ENCODE measurements at places on chromosomes 1 and 21.

DNA sequence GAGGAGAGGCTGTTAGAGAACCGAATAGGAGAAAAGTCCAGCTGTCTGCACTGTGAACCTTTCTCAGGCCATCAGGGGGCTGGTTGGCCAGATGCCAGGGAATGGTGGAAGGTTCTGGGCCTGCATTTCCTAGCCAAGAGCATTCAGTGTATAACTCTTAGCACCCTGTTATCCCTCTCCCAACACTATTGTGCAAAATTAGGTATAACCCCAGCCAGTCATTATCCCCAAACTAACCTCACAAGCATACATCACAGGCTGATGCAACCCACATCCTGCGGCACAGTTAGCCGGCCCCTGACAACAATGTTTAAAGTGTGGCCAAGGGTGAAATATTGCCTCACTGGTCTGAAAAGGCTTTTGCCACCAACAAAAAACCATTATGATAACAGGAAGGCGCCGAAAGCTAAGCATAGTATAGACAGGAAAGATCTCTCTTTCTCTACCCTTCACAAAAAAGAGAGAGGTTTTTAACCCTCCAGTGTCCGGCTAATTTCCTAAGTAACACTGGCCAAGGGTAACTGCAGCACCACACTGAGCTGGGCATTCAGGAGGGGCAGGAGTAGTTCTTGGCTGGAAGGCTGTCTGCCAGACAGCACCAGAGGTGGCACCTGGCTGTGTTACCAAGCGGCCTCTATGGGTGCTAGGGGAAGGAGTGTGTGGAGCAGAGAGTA lies 77.3 kb upstream of the BCAR3 start:
- no peak for DNase-seq

DNA sequence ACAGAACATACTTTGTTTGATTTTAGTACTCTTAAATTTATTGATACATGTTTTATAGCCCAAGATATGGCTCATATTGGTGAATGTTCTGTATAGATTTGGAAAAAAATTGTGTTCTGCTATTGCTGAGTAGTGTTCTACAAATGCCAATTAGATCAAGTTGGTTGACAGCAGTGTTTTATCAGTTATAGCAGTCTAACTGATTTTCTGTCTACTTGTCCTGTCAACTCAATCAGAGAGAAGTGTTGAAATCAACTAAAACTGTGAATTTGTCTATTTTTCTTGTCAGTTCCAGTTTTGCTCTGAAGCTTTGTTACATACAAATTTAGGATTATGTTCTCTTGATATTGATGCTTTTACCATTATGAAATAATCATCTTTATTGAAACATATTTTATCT lies 14.7 kb upstream of the MT1HL1 start:
- no peak for DNase-seq

GRCh38 chr1:16134066-16134801 lies 21.6 kb downstream of the EPHA2 start:
- no peak for DNase-seq

GRCh38 chr1:193311226-193311948 lies 125.0 kb upstream of the B3GALT2 start:
- no peak for DNase-seq

DNA sequence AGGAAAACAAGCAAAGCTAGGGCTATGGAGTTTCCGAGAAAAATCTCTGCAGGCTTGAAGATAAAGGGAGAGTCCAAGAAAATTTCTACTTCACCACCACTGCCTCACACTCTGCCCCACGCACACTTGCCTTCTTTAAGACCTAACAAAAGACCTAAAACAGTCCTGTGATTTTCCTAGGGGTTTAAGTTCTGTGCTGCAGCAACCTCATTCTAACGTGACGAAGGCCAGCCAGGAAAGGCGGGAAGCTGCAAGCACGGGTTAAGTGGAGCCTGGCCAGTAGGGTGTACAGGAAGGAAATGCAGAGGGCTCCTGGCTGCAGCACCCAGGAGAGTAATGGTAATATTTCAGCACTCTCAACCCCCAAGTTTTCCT lies 1.5 kb downstream of the SPATA6 start:
- no peak for DNase-seq

- no peak for DNase-seq
These were observed 1.1 kb downstream of the DFFB start for GRCh38 chr1:3858231-3858981.

DNA sequence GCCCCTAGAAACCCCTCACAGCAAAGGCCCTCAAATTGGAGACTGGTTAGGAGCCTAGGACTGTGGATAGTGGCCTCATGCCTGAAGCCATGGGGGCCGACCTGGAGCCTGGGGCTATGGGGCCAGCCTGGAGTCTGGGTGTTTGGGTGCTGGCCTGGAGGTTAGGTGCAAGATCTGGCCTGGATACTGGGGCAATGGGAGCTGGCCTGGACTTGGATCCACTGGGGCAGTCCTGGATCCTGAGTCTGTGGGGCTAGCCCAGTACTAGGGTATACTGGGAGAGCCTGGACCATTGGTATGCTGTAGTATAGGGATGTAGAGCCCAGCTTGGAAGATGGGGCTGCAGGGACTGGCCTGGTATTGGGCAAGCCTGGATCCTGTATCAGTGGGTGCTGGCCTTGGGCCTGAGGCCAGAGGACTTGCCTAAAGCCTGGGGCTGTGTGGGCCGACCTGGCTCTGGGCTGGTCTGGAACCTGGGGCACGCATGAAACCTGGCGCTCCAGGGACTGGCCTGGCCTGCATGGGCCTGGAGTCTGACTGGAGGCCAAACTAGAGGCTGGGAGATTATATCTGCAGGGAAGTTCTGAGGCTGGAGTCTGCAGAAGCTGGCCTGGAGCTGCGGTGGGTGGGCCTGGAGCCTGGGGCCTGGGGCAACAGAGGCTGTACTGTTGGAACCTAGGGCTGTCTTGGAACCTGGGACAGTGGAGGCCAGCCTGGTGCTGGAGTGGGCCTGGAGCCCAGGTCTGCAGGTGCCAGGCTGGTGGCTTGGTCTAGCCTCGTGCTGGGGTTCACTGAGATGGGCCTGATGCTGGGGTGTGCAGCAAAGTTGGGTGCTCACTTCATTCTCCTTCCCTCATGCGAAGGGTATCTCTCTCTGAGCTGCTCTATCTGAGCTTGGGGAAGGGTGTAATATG lies 12.6 kb upstream of the DENND1B start:
- no peak for DNase-seq

DNA sequence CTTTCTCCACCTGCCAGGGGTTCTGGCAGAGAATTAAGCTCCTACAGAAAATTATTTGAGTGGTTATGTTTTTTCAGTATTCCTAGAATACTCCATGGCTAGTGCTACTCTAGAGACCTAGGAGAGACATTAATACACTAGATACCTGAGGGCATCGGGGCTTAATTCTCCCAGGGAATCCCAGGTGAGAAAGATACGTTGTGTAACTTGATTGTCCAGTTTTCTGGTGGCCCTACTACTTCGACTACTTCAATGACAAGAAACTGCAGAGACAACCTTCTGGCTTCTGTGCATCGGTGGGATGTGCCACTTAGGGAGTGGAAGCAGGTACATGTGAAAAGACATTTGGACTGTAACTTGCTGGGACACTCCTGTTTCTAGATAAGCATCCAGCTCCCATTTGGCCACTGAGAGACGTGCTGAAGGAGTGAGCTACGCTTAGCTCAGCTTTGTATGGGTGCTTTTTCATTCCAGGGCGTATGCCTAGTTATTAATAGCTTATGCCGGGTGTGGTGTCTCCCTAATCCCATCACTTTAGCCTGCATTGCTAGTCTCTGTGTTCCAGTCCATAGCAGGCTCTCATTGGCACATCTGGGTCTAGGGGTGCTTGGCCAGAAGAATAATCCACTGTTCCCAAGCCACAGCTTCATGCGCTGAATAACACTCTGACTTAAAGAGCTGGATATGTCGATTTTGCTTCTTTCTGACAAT lies 300.7 kb downstream of the SIPA1L2 start:
- no peak for DNase-seq

DNA sequence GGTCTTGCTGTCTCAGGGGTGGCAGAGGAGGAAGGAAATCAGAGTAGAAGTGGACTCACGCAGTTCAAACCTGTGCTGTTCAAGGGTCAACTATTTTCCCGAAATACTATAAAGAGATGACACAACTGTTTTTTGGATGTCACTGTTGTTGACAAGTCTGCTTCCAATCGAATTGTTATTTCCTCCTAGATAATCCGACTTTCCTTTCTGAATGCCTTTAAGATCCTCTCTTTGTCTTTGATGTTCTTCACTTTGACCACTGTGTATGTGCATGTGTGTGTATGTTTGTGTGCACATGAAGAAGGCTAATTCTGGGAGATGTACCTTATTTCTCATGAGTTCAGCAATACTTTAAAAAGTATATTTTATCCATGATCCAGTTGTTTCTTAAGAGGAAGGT lies 21.6 kb downstream of the PADI4 start:
- no peak for DNase-seq

GRCh38 chr1:234681065-234681464 lies 71.1 kb upstream of the IRF2BP2 start:
- no peak for DNase-seq

- DNase-seq = no peak
These were observed 57.8 kb downstream of the ESRRG start for GRCh38 chr1:216665406-216665805.

GRCh38 chr1:248834343-248834940 lies 3.6 kb upstream of the ZNF672 start:
- DNase-seq = no peak

- DNase-seq = no peak
These were observed 8.3 kb upstream of the MYSM1 start for GRCh38 chr1:58708166-58708565.

DNA sequence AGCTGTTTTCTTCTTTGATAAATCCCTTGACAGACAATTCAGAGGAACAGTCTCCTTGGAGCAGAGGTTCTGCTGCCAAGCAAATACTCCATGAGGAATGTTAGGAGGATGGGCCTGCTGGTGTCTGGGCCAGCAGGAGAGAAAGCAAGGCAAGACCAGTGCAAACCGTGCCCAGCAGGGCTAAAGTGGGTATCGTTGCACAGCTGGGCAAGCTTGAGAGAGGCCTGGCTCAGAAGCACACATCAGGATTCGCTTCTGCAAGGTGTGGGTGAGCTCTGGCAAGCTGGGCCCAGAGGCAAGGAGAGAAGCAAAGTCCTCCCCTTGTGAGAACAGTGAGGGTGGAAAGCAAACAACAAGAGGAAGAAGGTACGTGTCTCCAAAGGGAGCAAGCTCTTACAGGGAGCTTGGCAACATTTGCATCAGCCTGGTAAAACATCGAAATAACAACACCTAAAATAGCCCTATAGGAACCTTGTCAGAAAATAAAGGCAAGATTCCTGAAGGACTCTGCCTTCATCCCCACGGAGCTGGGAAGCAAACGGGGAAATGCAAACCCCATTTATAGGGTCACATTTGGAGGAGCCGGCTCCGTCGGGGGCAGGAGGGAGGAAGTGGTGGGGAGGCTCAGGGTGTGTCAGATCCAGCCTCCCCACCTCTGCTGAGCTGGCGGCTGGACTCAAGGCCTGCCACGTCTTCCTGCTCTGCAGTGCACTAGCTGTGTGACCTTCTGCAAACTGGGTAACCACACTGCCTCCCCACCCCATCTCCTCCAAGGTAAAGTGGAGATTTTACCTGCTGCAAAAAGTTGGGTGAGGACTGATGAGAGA lies 62.3 kb upstream of the HIVEP3 start:
- DNase-seq = no peak

DNA sequence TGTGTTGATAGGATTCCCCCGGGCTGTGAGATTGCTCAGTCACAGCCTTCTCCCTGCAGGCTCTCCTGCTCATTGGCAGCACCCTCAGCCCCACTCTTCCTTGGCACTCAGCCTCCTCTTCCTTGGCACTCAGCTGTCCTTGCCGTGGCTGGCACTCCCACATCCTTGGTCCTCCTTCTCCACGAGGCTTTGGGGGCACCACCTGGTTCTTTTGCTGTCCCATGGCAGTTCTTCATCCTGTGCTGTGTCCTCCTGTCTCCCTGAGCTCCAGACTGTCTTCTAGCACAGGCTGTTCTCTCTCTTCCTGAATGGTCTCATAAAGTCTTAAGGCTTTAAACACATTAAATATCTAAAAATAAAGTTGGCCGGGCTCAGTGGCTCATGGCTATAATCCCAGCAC lies 27.0 kb downstream of the PKNOX1 start:
- no peak for DNase-seq

- no peak for DNase-seq
These were observed 36.2 kb upstream of the CSF1 start for GRCh38 chr1:109874445-109874844.

GRCh38 chr1:173503391-173503790 lies 26.3 kb downstream of the PRDX6 start:
- no peak for DNase-seq

- no peak for DNase-seq
These were observed 17.7 kb upstream of the KDM4A start for GRCh38 chr1:43632135-43632670.

- no peak for DNase-seq
These were observed 52.4 kb upstream of the GPR157 start for GRCh38 chr1:9181176-9181906.

DNA sequence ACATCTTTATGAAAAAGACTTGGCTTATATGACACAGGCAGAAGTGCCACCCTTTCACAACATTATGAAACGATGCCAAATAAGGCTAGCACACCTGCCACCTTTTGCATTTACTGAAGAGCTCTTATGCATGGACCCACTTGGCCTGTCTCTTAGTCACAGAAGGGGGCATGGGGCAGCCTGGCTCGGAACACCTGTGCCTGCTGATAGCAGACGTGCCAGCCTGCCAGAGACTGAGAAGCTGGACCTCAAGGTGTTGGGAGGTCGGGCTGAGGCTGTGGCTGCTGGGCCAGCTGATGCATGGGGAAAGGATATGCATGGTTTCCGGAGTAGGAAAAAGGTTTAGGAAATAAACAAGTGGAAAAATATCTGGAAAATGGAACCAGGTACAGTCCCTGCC lies 21.5 kb downstream of the RCAN1 start:
- no peak for DNase-seq

DNA sequence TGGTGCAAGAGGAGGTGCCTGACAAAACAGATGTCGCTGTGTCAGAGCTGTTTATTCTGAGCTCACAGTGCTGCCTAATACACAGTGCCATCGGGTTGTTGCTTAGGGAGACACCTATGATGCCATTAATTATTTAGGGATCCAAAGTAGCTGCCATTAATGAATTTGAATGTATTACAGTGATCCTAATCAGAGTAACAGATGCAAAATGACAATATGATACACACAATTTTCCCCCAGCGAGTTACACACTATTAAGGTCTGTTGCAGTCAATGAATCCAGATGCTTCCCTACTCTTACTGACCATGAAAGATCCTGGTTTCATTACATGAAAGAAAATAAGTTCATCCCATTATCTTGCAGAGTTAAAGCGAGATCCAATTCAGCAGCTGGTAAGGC lies 91.3 kb downstream of the RWDD3 start:
- DNase-seq = no peak
